ENCODE measurements at places on chromosomes 7 and 10.

- no peak for ATAC-seq
Measured at GRCh38 chr10:72105710-72106109, 17.4 kb upstream of the SPOCK2 start.

GRCh38 chr7:158228986-158229385 lies 358.6 kb downstream of the PTPRN2 start:
- ATAC-seq, result no peak

- no peak for ATAC-seq
Measured at GRCh38 chr7:81327468-81328266, 408.8 kb upstream of the SEMA3C start.

DNA sequence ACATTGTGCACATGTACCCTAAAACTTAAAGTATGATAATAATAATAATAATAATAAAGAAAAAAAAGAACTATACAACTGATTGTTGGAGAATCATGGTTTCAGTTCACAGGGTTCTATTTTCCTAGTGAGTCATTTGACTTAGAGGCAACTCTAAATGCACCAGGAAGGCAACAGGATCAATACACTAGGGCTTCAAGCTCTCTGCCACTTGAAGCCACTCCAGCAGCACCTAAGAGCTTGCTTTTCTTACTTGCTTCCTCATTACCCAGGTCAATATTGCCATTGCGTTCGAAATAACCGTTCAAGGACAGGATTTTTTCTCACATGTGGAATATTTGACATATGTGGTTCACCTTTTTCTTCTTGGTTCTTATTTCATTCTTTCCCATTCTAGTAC lies 189.7 kb downstream of the GRM3 start:
- ATAC-seq, result no peak

DNA sequence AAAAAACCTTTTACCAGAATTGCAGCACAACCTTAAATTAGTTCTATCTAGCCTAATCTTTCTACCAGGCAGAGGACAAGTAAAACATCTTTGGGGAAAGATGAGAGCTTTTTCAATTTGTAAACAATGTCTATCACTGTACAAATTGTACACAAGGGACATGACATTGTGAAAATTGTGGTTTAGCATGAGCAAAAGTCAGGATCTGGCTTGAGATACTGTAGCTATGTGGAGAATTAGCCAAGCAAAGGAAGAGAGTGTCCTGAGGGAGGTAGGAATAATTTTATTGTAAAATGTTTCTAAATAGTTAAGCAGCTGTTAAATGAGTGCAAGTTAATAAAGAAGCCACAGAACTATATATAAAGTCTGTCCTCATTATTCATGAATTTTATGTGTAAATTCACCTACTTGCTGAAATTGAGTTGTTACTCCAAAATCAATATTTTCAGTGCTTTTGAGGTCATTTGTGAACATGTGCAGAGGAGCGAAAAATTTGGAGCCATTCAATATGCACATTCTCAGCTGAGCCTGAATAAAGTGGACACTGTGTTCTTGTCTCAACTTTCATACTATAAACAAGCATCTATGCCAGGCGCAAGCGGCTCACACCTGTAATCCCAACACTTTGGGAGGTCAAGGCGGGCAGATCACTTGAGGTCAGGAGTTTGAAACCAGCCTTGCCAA lies 42.8 kb upstream of the POM121L12 start:
- ATAC-seq, result no peak

GRCh38 chr7:137895301-137896221 lies 48.8 kb upstream of the DGKI start:
- peak; percentile 89 for ATAC-seq

DNA sequence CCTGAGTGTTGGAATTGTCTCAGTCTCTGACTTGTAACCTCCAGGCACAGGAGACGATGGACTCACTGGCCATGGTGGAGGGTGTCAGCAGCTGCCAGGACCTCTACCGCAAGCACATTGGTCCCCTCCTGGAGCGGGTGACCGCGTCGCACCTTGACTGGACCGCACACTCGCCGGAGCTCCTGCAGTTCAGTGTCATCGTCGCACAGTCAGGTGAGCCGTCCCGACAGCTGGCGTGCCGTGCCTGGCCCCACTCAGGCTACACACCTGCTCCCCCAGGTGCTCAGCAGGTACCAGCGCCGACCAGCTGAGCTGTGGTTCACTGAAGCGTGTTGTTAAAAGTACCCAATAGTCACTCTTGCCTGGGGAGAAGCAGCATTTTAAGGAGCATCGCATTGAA lies 36.7 kb upstream of the PRKAR1B start:
- ATAC-seq, result no peak

- ATAC-seq, result peak; percentile 21
Measured at GRCh38 chr10:73366381-73367298, 8.0 kb upstream of the CFAP70 start.

DNA sequence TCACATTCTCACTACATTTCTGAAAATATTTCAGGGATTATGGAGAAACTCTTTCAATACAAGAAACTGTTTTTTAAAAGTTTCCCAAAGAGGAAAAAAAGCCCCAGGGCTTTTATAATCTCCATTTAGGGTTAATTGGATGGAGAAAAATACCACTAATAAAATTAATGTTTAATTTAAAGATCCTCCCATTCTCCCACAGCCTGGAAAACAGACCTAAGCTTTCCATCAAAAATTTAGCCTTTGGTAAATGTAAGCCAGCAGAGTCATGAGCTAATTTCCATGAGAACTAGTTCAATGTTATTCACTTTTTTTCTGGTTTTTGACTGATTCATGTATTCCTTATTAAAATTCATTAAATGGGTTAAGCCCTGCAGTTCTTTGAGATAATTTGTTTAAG lies 408.7 kb downstream of the PHTF2 start:
- no peak for ATAC-seq

- no peak for ATAC-seq
Measured at GRCh38 chr7:144513334-144513733, 109.8 kb upstream of the NOBOX start.

- no peak for ATAC-seq
Measured at GRCh38 chr10:34031400-34031799, 696.9 kb upstream of the NRP1 start.

DNA sequence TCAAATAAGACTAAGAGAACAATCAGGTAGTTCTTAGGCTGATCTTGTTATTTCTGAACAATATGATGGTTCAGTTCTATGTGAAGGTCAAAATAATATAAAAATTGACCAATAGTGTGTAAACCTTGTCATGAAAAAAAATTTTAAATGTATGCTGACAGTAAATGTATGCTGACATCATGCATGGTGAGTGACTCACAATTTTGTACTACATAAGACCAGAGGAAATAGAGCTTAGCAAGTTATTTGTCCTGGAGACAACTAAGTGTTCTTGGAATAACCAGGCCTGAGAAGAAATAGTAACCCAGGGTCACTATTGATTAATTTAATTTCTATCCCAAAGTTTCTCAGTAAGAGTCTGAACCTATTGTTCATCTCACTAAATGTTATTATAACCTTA lies 182.2 kb upstream of the PCDH15 start:
- ATAC-seq, result no peak

GRCh38 chr10:128316121-128316726 lies 190.0 kb upstream of the MKI67 start:
- ATAC-seq, result no peak

- no peak for ATAC-seq
Measured at GRCh38 chr10:60352105-60352504, 37.6 kb downstream of the ANK3 start.

GRCh38 chr7:44799939-44800338 lies 3.5 kb downstream of the PPIA start:
- ATAC-seq, result no peak

GRCh38 chr7:131623154-131623553 lies 66.7 kb upstream of the PODXL start:
- ATAC-seq, result no peak

- ATAC-seq, result no peak
Measured at GRCh38 chr10:36526033-36526432, 599.4 kb upstream of the ANKRD30A start.

DNA sequence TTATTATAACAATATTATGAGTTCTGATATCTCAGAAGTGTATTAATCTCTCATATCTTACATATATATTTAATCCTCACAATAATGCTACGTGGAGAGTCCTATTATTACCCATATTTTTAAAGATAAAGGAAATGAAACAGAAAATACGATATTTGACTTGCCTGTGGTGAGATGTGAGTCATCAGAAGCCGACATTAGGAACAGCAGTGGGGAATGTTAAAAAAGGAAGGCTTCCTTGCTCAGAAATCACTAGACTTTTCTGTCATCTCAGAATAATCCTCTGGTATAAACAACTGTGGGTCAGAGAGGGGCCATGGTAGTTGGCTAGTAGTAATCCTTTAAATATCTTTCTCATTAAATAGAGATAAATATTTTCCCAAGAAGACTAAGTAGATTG lies 402.3 kb upstream of the PCDH15 start:
- no peak for ATAC-seq

GRCh38 chr7:64625114-64626082 lies 40.5 kb upstream of the ZNF107 start:
- peak; percentile 55 for ATAC-seq

GRCh38 chr10:70441161-70441894 lies at the start of gene NODAL:
Gene NODAL (minus strand): TSS chr10:70441681. CDS start chr10:70441667, 14 bp downstream.
- peak; percentile 21 for ATAC-seq

DNA sequence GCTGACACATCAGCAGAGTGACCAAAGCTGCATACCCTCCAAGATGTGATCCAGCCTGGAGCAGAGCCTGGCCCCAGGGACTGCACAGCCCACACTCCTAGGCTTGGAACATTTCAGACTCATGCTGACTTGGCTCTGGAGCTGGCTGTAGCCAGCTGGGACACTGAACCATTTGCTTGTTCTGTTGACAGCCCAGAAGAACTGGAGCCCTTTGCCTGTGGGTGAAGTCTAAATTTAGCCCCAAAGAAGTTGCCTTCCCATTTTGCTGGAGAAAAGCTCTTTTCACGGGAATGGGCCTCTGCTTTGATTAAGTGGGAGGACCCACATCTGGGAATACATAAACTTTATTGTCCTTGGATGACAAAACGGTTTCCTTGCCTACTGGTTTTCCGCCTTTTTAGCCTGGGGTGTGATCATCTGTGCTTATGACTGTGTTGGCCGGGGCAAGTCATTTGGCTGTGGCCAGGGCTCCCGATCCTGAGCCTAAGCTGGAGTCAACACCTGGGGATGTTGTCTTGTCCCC lies 186.2 kb upstream of the BMPER start:
- no peak for ATAC-seq

DNA sequence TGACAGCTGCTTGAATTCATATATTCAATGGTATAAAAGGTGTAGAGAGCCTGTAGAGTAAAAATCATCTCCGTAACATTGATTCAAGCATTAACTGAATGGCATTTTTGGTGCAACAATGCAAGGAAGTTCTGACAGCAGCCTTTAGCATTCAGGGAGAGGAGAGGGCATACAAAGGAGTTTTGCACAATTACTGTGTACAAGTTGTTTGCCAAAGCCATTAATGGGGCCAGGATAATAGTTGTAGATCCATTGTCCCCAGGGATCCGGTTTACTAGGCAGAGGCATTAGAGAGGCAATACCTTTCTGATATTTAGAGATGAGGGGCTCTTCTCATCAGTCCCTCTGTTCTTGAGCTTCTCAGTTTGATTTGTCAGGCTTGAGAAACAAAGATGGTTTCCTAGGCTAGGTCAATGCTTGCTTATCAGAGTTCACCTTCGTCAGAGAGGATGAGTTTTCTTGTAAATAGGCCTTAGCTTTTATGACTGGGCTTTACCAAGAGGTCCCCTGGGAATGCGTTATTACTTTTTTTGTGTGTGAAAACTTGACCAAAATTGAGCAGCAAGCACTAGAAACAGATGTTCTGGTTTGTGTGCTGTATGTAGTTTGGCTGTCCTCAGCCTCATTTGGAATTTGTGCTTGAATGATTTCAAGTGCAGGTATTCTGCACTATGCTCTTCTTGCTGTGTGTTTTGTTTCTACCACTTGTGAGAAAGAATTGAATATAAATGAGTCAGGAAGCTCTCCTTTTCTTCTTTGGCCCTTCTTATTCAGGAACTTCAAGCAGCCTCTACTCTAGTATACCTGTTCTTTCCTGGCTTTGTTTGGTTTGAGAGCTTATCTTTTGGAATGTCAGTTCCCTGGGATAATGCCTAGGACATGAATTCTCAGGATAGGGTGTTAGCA lies 32.0 kb downstream of the SND1 start:
- ATAC-seq, result no peak

- ATAC-seq, result no peak
Measured at GRCh38 chr10:26274391-26274790, 57.8 kb downstream of the GAD2 start.

DNA sequence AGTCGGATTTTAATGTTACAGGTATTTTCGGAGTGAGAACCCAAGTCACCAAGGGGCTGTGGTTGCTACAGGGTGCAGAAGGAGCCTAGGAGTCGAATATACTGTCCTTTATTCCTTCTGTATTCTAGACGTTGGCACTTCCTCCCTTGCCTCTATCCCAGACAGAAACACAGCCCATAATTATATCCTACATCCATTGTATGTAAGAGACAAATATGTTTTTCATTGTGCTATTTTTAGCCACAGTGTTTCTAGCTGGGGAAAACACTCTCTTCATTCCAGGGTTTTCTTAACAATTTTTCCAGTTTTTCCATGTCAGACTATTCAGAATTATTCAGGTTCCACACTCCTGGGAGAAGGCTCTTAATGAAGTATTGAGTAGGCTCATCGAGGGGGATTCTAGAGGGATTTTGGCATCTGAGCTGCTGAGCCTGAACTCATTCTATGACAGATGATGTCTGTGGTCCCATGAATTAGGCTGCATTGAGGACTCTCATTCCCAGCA lies 32.6 kb downstream of the KIAA1217 start:
- no peak for ATAC-seq

DNA sequence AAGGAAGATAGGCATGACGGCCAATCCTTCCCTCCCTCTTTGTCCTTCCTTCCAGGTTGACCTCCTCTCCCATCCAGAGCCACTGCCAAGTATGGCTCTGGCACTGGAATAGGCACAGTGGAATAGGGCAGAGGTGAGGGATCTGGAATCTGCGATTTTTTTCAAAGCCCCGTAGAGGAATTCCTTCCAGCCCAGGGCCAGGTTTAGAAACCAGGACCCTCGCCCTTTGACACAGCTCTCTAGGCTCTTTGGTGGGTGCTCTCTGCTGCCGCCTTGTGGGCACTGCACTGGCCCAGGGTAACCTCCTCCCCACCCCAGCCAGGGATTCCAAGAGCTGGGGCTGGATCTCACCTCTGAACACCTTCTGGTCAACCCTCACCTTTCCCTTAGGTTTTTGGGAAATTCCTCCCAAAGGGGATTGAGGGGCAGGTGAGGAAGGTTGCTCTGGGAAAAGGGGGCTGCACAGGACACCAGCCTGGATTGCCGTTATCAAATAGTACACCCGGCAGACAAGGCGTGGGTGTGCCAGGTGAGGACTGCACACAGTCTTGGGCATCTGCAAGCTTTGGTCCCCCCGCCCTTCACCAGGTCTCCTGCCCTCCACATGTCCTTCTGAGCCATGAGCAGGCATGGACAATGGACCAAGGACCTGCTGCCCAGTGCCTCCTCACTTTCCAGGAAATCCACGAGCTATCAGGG lies 22.8 kb downstream of the C10orf105 start:
- ATAC-seq, result peak; percentile 61
